ENCODE measurements at places on chromosomes 4 and X.

GRCh38 chrX:122252454-122252853, 931.6 kb upstream of the GRIA3 start:
- DNase-seq, result no peak

- DNase-seq, result no peak
These were observed 20.4 kb downstream of the IQCM start for GRCh38 chr4:149795256-149795655.

- no peak for DNase-seq
These were observed 15.7 kb upstream of the RUFY3 start for GRCh38 chr4:70706044-70706461.

GRCh38 chrX:72381439-72382201, 75.9 kb upstream of the CITED1 start:
- no peak for DNase-seq

- DNase-seq, result no peak
These were observed 75.0 kb downstream of the NAA11 start for GRCh38 chr4:79250887-79251286.

DNA sequence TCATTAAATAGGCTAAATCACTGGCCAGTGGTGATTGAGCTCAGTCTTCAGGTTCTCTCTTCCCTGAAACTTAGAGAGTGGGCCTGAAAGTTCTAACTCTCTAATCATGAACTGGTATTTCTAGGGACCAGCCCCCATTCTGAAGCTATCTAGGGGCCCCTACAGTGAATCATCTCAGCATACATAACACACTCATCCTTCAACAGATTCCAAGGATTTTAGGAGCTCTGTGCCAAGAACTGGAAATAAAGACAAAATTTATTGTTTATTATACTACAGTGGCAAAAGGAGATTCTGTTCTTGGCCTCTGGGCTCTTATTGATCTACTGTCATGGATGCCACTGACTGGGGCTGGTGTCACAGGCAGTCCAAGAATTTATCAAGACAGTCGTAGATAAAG, 263.8 kb upstream of the IGFBP7 start:
- no peak for DNase-seq

DNA sequence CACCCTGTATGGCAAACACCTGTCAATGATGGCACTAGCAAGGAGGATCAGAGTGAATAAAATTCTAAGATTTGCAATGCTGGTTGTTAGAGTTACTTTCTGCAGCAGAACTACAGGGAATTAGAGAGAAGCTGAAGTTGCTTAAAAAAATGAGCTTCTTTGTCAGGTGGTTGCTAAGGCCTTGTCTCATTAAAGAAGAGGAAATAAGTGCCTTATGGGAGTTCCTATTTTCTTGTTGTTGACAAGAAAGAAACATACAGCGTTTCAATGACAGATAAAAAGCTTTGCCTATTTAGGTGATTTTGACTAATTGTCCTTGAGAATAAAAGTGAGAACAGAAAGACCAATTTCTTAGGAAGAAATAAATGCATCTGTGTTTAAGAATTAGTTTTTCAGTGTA, 106.0 kb upstream of the ARHGAP24 start:
- no peak for DNase-seq

GRCh38 chr4:185734214-185734613, 77.8 kb downstream of the SORBS2 start:
- DNase-seq, result no peak

GRCh38 chrX:130676861-130677260, 226.1 kb downstream of the ENOX2 start:
- no peak for DNase-seq

- DNase-seq, result no peak
These were observed 92.7 kb upstream of the PPP2R3B start for GRCh38 chrX:479273-479981.

GRCh38 chr4:169124661-169125060, 114.6 kb upstream of the CBR4 start:
- no peak for DNase-seq

- DNase-seq, result no peak
These were observed 308.5 kb downstream of the ARHGAP24 start for GRCh38 chr4:85783483-85783882.

GRCh38 chr4:36533944-36534343, 252.5 kb downstream of the DTHD1 start:
- no peak for DNase-seq

DNA sequence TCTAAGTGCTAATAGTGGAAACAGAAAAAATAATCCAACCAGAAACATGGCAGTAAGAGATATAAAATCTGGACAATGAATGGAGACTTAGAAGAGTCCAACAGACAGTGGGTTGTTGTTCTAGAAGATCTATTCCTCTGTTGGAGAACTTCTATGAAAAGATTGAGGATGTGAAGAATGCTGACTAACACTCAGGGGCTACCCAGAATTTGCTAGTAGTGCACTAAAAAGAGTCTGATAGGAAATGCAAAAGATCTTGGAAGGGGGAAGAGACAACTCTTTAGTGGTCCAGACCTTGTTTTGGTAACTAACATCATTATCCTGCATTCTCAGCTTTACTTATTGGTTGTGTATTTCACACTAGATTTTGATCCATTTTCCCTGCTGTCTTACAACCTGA, 77.9 kb downstream of the SMARCA1 start:
- no peak for DNase-seq

- DNase-seq, result no peak
These were observed 9.7 kb upstream of the KLF3 start for GRCh38 chr4:38654273-38654672.

DNA sequence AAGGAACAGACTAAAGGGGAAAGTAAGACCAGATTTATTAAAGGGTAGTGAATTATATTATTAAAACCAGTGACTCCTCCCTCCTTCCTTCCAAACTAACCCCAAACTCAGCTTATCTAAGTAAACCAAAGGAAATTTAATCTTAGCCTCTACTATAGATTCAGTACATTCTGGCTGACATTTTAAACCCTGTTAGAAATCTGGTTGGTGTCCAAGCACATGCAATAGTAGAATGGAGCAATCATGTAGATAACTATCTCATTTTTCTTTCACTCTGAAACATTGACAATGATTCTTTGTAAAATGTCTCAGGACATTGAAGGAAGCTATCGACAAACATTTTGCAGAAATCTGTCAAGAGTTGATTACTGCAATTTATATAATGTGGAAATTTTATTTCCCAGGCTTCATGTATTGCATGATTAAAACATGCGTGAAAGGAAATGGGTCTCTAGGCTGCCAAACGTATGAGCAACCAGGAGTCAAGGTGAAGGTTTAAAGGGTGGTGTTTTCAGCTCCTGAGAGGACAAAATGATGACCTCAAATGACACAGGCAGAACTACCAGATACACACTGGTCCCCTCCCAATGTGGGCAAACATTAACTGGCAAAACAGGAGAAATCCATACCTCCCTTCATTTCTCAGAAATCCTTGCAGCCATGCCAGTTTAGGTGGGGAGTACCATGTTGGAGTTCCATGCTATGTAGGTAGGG, 58.2 kb upstream of the RBM47 start:
- DNase-seq, result no peak

- DNase-seq, result no peak
These were observed 3.9 kb upstream of the GLRB start for GRCh38 chr4:157072002-157072401.

DNA sequence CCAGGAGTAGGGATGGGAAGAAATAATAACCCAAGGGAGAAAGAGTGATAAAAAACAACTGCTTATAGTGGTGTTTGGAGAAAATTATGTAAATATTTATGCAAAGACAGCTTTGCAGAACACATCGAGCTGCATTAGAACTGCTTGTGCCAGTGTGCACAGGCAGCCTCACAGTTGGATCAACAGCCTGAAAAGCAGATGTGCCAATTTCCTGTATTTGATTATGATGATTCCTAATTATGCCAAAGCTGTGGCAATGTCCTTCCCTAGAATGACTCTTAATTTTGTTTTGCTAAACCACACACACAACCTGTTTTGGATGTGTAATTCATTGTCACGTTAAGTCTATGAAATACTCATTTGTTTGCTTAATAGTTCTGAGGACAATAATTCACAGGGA, 30.6 kb upstream of the ANTXR2 start:
- no peak for DNase-seq

DNA sequence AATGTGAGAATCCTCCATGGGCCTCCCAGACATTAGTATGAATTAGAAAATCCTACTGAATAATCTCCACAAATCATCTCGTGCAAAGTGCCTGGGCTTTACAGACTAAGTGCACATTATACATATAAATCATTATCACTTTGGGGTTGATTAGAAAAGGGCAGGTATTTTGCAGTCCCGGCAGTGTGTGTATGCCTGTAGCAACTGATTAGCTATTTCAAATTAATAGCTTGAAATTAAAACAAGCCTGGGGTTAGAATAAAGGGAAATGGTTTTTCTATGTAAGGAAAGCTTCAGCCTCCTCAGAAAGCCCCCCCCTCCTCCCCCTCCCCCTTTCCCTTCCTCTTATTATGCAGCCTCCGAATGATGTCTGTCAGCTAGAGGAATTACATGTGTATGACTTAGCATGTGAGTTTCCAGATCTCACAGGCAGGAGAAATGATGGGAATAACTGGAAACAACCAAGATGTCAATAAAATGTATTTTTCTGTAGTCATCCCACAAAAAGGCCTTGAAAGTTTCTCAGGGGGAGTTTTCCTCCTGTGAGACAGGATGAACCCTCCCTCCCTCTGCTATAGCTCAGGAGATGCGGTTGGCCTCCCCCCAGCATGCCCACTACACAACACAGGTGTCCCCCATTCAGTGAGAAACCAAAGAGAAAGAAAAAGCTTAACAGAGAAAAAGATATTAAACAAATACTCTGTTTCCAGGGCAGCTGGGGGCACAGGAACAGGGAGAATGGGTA, 41.2 kb upstream of the RASGEF1B start:
- no peak for DNase-seq

DNA sequence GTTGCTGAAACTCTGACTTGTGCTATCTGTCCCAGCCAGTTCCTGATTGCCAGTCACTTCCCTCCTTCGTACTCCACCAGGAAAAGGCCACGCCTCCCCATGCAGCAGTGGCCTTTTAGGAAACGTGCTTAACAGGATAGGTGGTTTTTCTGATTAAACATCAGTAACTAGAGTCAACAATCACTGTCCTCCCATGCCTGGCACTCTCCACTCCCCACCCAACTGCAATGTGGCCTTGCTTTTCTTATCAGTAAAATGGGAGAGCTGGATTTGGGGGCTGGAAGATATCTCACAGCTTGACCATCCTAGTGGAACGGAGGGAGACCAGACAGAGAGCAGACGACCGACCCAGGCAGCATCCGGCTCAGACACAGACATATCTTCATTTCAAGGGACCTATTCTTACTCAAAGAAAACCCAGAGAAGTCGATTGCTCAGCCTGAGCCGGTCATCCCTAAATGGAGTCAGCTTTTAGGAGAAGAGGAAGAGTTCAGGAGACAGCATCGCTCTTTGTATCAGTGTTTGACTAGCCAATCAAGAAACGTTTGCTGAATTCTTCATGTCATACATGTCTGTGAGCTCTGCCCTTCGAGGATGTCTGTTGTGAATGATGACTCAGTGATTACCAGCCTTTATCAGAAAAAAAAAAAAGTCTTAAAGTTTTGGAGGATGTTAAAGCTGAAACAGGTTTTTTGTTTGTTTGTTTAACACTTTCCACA, 12.7 kb upstream of the UBA6 start:
- DNase-seq, result no peak

GRCh38 chr4:48420144-48420543, 63.0 kb upstream of the SLC10A4 start:
- DNase-seq, result no peak

DNA sequence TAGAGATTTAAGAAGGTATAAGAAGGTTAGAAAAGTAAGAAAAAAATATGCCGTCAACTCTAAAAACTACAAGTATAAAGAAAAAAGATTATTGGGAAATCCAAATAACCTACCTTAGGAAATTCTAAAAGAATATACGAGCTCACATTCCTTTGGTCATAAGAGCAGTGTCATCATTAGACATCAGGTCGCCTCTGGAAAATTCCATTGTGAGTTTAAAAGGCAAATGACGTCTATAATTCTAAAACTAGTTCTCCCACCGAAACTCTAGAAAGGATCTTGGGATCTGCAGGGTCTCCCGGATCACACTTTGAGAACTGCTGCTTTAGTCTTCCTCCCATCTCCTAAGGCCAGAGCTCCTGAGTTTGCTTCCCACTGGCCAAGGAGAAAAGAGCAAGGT, 518 bp upstream of the SAT1 start:
- DNase-seq, result no peak

GRCh38 chr4:13180701-13181100, 303.4 kb downstream of the RAB28 start:
- DNase-seq, result no peak

DNA sequence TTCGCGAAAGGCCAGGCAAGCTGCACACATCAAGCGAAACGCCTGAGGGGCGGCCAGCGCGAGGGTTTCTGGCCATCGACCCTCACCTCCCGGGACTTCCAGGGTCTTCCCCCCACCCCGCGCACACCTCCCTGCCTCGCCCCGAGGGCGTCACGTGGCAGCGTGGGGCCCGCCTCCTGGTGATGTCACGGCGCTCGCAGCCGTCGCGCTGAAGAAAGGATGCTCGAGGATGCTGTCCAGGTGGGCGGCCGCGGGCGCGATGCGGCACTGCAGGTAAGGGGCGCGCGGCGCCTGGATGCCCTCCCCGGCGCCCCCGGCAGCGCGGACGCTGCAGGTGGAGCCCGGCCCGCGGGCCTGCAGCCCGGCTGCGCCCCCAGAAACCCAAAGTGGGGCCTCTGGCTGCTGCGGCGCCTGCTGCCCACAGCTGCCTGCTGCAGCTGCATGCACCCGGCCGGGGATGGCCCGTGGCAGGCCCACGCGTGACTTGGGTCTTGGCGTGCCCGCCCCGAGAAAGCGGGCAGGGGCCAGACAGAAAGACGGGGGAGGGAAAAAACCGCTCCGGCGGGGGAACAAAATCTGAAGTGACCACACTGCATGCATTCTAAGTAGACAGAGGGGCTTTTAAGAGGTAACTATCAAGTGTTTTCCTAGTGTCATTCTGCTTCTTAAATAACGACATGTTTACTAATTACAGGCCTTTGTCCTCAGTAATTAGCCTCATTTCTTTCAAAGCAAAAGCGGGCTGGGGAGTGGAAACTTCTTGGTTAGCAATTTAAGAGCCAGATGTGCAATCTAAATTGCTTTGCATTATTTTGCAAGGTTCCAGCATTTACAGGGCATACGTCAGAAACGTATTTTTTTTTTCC, 1.7 kb downstream of the CLCN4 start:
- DNase-seq, result no peak

- DNase-seq, result no peak
These were observed 5.7 kb downstream of the GUCY1A1 start for GRCh38 chr4:155672342-155672741.

- DNase-seq, result no peak
These were observed 45.5 kb upstream of the FAM241A start for GRCh38 chr4:112099701-112100297.
